ENCODE measurements at places on chromosomes 2 and 18. TPM values are rescaled to one million over a fixed set of nuclear protein-coding genes. Genes with fewer than 3 reads are reported as not detected.

INHA gene
- total RNA-seq: 2.4 TPM

GPR55 gene
- total RNA-seq: not detected

HNMT gene
- 11.7 TPM for total RNA-seq

GRCh38 chr2:62713837-62714236 lies 8.3 kb downstream of the EHBP1 start:
- no peak for DNase-seq

DNA sequence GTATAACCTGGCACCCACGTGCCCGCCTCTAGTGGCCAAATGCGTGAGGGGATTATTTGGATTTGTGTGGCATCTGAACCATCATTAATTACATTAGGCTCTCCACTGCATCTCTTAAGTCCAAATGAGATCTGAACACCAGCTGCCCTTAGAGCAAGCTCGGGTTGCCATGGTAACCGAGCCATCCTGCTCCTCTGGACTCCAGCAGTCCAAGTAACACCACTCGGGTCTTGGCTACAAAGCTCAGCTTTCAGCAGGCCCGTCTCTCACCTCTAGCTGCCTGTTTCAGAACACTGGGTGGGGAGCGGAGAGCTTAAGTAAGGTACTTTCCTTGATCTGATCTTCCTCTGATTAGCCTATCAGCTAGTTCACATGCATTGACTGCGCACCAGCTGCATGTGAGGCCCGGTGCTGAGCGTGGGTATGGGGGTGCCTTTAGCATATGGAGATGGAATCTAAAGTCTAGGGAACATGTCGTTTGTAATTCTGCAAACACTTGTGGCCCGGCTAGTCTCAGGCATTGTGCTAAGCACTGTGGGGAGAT lies 14.1 kb upstream of the CYS1 start:
- DNase-seq: no peak

DNA sequence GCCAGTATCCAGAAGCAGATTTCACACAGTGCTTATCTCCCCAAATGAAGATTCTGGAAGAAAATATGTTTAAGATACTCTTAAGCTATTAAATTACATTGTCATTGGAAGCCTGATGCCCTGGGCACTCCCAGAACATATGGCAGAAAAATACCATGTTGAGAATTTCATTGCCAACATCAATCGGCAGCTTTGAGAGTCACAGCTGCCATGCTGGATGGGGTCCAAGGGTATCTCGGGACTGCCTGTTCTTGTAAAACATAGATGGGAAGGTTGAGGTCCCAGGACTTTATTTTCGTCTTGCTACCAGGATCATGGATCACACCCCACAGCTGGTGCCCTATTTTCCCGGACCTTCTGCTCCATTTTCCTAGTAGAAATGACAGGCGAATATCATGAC lies 632.5 kb downstream of the SUCLG1 start:
- no peak for DNase-seq

- DNase-seq: no peak
Measured at GRCh38 chr2:189439342-189439741, 1.9 kb upstream of the WDR75 start.

- DNase-seq: peak; percentile 29
Measured at GRCh38 chr2:28751956-28752630, 463 bp downstream of the PPP1CB start.

GRCh38 chr2:170013802-170014551 lies 164.0 kb upstream of the MYO3B start:
- DNase-seq: no peak
